K562 (cell line): ENCODE measurements at places on chromosomes 3 and 15. TPM values are rescaled to one million over a fixed set of nuclear protein-coding genes. Genes with fewer than 3 reads are reported as not detected.
A peak's percentile ranks its signal among the peaks of the same experiment; 100 is the strongest.

The SPATA12 gene
- not detected in 2 replicates for total RNA-seq

The SNTN gene
- not detected in 2 replicates for total RNA-seq

The GATA2 gene
- total RNA-seq = 215 and 218 TPM in 2 replicates

- DNase-seq = no peak
Measured at GRCh38 chr3:23612296-23612891, 193.4 kb upstream of the UBE2E1 start.

DNA sequence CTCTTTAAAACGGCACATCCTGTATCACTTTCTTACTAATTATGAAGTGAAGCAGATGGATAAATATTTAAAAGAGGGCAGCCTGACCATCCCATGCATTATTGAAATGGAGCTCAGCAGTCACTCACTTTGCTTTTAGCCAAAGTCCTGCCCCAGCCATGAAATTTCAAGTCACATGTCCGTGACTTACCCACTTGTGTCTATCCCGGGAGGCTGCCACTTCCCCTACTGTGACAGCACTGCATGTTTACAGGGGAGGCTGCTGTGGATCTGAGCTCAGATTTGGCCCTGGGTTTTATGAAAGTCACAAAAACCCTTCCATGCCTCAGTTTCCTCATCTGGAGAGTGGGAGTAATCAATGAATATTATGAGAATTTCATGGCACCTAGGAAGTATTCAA is 17.9 kb upstream of the LRRK1 start:
- DNase-seq = no peak

GRCh38 chr3:62636235-62636826 is 238.9 kb downstream of the CADPS start:
- DNase-seq = no peak

- DNase-seq = no peak
Measured at GRCh38 chr3:160982491-160982890, 122.7 kb downstream of the B3GALNT1 start.

GRCh38 chr3:195886181-195887141 is 21.9 kb downstream of the TNK2 start:
- DNase-seq = peak; percentile 70
